ENCODE measurements at places on chromosomes 4 and X.

GRCh38 chrX:30521440-30522182 is 56.0 kb downstream of the TASL start:
- DNase-seq = no peak

DNA sequence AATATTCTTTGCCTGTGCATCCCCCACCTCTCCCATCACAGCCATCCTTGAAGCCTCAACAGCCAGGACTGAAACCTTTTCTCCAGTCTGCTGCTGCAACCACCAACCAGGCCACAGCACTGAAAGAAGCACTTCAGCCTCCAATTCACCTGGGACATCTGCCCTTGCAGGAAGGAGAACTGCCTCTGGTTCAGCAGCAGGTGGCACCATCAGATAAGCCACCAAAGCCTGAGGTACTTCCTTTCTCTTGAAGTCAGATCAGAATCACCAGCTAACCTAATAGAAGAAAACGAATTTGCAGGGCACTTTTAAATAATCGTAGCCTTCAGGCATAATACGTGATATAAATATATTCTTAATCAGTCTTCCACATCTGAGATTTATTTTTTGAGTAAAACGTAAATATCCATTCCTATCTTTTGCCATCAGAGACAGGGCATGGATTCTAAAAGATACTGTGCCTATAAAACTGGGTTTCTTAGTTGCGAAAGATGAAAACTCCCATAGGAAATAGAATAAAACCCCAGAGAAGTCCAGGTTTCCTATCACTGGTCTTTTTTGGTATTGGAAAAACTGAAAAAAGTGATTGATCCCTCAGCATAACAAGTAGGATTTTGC is 9.5 kb downstream of the AMBN start:
- DNase-seq = peak; percentile 27

DNA sequence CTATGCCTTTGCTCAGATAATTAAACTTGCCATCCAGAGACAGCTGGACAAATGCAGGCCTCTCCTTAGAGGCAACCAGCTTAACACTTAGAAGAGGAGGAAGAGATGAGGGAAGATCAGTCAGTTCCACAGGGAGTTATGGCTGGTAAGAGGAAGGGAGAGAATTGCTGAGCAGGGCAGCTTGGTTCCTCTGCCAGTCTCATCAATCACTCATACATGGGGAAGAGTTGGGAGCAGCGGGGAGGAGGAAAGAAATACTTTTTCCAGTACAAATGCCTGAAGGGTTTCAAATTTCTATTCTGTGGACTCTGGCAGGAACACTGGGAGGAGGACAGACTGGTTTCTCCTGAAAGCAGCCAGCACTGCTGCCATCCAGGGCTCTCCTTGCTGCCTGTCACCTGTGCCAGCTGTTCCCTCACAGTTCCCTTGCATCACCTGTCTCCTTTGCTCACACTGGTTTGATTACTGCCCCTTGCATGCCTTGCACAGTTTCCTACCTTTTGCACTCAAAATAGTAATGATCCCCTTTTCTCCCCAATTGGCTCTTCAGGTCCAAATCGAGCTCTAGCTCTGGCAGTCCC is 59.5 kb downstream of the PGRMC2 start:
- DNase-seq = no peak

DNA sequence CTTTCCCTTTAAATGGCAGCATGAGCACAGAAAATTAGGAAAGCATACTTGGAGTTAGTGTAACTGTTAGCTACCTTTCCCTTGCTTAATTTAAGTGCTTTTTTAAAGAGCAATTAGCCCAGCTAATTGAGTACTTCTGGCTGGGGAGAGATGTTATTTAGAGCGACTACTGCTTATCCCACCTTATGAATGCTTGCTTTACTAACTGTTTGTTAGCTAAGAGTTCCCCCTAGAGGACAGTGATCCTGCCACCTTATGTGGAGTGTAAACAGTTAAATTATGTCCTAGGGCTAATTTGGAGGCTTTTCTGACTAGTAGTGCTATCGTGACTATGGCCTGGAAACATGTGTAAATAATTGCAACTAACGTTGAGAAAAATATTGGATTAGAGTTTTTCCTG is 909.4 kb downstream of the FSTL5 start:
- no peak for DNase-seq

DNA sequence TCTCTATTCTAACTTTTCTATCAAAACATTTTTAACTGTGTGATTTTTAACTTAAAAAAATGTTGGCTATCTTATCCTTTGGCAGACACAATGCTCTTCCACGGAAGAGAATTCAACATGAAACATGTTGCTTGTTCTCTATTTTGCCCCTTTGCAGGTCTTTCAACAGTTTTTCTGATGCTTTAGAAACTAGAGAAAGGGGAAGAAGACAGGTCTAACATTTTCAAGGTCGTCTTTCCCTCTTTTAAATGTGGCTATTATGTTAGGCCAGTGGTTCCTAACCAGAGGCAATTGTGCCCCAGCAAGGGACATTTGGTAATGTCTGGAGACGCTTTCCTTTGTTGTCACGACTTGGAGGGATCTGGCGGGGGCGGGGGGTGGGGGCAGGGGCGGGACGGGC is 95.0 kb downstream of the SH3KBP1 start:
- no peak for DNase-seq

- DNase-seq = no peak
Measured at GRCh38 chr4:75015627-75016026, 82.7 kb downstream of the PARM1 start.

DNA sequence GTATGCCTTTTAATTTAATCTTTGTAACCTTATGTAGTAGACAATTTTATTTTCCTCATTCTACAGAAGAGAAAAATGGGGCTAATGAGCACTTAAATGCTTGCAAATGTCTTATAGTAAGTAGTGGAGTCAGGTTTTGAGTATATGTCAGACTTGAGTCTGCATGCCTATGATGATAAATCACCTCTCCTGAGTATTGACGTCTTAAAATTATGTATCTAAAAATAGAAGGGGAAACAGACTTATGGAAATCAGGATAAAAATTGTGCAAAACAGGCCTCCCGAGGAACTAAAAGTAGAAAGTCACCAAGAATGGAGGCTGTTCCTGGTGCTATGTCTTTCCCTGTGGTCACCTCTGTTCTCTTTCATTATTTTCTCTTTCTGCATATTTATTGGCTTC is 92.7 kb downstream of the STIM2 start:
- no peak for DNase-seq

GRCh38 chrX:70525733-70526132 is 81.1 kb downstream of the DLG3 start:
- DNase-seq = no peak

DNA sequence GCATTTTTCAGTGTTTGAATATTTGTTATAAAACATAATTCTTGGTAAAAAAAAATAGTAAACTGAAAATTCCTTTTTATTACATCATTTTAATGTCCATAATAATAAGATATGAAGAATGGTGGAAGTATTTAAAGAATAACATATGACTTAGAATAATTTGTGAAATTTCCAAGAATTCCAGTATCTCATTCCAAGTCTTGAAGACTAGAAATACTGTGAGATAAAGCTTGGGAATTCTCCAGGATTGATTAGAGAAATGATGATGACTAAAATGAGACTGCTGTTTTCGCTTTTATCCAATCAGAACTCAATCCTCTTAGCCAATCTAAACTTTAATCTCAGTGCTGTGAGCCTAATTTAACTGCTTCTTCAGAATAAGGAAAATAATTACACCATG is 184.2 kb upstream of the HCCS start:
- no peak for DNase-seq
